Esophagus squamous epithelium (tissue), 5 donors: ENCODE measurements at places on chromosomes 5 and 9.

DNA sequence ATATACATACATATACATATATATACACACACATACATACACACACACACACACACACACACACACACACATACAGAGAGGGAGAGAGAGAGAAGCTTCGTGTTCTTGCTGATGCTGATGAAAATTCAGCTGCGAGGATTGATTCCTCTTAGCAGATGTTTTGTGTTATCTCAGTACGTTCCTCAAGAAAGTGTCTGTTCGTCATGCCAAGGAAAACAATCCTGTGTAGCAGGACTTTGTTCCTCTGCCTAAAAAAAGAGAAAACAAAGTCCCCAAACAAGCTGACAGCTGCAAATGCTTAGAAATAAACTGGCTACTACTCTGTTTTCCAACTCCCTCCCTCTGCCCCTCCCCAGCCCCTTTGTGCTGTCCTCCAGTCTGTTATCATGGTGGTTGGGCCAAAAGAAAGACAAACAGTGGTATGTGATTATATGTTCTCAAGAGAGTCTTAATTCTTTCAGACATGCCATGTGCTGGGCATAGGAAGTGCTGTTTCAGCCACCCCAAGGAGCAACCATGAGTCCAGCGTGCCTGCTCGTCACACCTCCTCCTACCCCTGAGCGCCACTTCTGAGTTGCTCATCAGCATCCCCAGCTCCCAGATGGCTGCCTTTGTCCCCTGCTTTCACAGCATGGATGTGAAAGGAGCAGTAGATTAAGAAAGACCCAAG, 71.5 kb upstream of the EQTN start:
- no peak for DNase-seq

- no peak for DNase-seq
Measured at GRCh38 chr5:172377438-172377837, 76.9 kb downstream of the SH3PXD2B start.

GRCh38 chr5:177403102-177403791, 2.8 kb upstream of the PFN3 start:
- DNase-seq, result no peak

- no peak for DNase-seq
Measured at GRCh38 chr9:14447103-14447502, 133.2 kb upstream of the NFIB start.

GRCh38 chr5:131364507-131365050, 100.7 kb downstream of the CDC42SE2 start:
- DNase-seq, result no peak

GRCh38 chr5:72293495-72294055, 26.5 kb downstream of the MRPS27 start:
- no peak for DNase-seq

GRCh38 chr9:83598487-83598886, 24.5 kb upstream of the IDNK start:
- DNase-seq, result no peak

- DNase-seq, result no peak
Measured at GRCh38 chr5:157870837-157871834, 12.2 kb upstream of the CLINT1 start.

GRCh38 chr9:38263532-38263931, 129.0 kb upstream of the ALDH1B1 start:
- no peak for DNase-seq

GRCh38 chr5:54553659-54554207, 36.2 kb downstream of the SNX18 start:
- DNase-seq, result no peak

DNA sequence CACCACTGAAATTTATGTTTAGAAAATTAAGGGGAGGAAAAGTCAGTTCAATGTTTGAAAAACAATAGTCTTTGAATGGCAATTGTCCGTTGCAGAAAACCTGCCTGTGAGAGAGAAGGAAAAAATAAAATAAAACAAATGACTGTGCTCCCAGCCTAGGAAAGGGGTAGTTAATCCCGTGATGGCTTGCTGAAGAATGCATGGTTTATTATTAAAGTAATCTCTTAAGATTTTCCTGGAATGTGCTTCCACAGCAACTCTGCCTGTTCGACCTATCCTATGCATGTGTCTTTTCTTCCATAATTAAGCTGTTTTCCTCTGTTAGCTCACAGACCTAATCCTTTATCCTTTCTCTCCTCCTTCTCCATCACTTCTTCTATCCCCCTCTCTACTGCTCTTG, 2.4 kb upstream of the DAB2 start:
- DNase-seq, result no peak

- no peak for DNase-seq
Measured at GRCh38 chr9:136803551-136804508, 3.9 kb upstream of the RABL6 start.

DNA sequence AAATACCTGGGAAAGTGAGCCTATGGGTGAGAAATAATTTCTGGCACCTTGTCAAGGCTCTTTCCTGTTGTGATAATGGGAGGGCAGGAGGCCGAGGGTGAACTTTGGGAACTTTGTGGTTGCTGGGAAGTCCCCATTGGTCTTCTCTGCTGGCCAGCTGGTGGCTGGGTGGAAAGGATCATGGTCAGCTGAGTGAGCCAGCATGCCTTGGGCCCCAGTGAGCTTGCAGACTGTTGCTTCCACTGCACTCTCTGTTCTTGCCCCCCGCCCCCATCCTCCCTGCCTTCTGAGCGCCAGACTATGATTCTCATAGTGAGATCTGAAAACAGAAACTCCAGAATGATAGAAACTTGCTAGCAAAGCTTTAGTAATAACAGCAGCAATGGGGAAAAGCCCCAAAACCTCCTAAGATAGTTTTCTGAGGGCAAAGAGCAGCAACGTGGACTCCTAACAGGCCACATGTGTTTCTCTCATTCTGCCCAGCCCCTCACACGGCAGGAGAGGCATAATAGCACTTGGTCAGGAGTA, 139.2 kb upstream of the SMARCA2 start:
- DNase-seq, result no peak

DNA sequence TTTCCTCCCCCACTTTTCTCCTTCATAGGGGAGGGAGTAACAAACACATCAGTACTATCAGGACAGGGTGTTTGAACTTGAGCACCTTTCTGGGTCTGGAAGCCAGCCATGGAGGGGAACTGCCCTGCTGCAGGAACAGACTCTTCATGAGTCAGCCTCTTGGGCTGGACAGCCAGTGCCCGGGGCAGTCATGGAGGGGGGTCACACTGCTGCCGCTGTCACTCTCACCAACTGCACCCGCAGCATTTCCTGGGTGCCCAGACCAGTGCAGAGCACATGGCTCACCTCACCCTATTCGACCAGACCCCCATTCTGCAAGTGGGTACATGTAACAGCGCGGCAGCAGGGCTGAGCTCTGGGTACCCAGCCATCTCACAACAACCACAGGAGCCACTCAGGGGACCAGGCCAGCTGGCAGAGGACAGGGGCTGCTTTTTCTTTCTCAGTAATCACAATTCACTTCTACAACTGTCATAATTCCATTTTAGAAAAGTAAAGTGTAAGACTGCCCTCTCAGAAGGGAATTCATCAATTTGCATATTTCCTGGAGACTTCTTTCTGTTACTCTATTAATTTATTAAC, 118.4 kb downstream of the CTNND2 start:
- DNase-seq, result no peak

- no peak for DNase-seq
Measured at GRCh38 chr5:74576941-74577456, 63.5 kb downstream of the ENC1 start.

DNA sequence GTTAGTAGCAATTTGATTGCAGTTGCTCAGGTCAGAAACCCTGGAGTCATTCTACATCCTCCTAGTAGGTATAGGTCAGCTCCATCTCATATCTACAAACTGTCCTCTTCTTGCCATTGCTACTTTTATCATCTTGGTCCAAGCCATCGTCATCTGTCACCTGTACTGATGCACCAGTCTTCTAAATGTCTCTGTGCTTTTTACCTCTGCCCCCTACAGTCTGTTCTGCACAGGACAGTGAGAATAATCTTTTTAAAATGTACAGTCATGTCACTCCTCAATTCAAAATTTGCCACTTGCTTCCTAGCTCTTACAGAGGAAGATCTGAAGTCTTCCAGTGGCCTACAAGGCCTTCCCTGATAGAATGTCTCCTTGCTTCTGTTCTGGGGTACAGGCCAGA, 6.8 kb downstream of the NNT start:
- DNase-seq, result no peak

DNA sequence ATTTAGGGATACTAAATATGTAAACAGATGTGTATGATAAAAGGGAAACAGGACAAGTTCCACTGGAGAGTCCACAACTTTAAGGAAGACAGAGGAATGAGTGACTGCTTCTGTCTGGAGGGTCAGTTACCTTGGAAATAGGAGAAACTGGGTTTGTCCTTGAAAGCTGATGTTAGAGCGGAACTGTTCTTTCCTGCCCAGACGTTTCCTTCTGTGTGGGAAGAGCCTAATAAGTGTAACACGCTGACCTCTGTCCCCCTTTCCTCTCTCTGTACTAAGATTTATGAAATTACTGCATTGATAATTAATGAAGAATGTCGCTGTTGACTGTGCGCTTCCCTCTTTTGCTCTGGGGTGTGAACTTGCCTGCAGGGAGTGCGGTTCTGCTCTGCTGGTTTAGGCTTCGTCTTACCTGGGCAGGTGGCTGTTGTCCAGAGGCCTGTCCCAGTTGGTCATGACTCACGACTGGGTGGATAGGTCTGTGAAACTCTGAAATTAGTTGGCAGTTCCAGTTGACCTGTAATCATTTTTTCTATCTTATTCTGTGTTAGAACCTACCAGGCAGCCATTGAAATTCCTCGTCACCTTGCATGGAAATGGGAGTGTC, 126.8 kb downstream of the MTRR start:
- DNase-seq, result no peak

GRCh38 chr5:75961818-75962217, 121.4 kb upstream of the SV2C start:
- no peak for DNase-seq

GRCh38 chr5:67305401-67305800, 108.8 kb upstream of the CD180 start:
- DNase-seq, result no peak

- DNase-seq, result no peak
Measured at GRCh38 chr5:39605588-39606575, 181.1 kb upstream of the DAB2 start.

- no peak for DNase-seq
Measured at GRCh38 chr9:29826421-29826820, 2253.1 kb upstream of the C9orf72 start.

DNA sequence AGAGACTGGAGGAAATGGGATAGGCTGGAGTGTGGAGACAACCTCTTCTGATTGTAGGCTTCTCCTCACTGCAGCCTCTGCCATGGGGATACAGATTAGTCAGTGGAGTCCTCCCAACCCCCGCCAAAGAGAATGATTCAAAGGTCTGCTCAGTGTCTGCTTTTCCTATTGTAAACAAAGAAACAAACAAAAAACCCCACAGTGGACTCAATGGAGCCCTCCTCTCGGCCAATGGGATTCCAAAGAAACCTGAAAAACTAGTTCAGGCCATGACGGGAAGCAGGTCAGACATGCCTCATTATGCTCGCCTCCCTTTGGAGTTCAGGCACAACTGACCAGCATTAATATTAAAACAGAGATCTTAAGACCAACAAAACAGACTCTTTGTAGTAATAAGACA, 85.8 kb downstream of the SEC61B start:
- DNase-seq, result no peak

GRCh38 chr5:76763136-76763535, 47.2 kb downstream of the F2R start:
- no peak for DNase-seq

GRCh38 chr5:32458880-32459495, 14.4 kb upstream of the ZFR start:
- DNase-seq, result no peak

- no peak for DNase-seq
Measured at GRCh38 chr5:15992918-15993317, 186.7 kb downstream of the MARCHF11 start.

DNA sequence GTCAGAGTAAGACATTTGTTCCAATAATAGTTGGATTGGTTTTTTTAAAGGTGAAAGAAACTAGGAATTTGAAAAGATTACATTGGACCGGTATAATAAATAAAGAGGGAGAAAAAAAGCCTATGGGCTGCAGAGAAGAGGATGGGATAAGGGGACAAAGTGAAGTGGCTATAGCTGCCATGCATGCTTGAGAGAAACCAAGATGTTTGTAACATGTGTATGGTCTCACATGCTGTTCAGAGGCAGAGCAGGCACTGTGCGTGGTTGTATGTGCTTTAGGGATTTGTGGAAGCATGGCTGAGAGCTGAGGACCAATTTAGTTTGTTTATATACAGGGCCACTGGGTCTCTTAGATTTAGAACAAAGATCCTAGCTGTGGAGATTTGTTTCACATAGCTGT, 32.7 kb downstream of the LNPEP start:
- DNase-seq, result no peak

DNA sequence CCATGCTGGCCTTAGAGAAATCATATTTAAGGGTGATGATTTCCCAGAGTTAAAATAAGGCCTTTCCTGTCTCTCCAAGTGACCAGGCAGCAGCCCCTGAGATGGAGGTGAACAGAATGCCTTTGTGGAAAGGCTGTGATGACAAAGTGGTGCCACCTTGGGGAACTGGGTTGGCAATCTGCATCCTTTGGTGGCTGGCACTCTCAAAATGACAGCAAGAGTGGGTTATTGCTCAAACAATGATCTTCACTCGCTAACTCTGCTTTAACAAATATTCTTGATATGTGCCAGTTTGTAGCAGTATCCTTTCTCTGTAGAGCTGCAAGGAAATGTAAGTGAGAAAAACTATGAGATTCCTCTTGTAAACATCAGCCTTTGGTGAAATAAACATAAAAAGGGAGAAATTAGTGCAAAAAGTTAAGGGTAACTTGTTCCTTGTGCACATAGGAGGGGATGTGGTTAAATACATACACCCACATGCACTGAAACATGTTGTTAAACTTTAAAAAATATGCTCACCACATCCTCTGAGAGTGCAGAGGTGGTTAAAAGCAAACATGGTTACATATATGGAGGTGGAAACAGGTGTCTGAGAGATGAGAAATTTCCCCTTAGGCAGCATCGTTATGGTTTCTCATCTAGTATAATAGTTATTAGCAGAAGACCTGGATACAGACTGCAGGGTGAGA, 373.4 kb upstream of the CTNND2 start:
- DNase-seq, result no peak

DNA sequence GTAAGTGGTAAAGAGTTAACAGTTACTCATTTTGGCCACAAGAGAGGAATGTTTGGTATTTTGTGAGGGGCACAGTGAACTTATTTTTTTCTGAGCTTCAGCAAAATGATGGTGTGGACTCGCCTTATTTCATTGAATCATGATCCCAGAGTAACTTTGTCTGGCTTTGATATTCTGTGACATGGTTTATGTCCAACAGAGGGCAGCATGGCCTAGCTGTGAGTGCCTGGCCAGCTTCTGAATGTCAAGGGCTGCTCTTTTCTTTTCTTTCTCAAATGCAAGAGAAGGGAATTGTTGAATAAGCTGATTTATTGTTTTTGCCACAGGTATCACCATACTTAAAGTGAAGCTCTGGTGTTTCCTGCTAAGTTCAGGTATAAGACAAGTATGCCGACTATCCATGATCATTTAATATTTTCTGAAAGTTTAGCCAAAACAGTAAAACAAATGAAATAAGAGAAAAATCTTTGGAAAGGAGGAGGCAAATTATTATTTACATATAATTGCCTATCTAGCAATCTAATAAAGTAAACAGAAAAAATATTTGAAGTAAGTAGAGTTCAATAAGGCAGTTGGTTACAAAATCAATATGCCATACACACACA, 31.7 kb downstream of the MRPL22 start:
- no peak for DNase-seq
